ENCODE measurements at places on chromosomes 4 and X. TPM values are rescaled to one million over a fixed set of nuclear protein-coding genes. Genes with fewer than 3 reads are reported as not detected.

DNA sequence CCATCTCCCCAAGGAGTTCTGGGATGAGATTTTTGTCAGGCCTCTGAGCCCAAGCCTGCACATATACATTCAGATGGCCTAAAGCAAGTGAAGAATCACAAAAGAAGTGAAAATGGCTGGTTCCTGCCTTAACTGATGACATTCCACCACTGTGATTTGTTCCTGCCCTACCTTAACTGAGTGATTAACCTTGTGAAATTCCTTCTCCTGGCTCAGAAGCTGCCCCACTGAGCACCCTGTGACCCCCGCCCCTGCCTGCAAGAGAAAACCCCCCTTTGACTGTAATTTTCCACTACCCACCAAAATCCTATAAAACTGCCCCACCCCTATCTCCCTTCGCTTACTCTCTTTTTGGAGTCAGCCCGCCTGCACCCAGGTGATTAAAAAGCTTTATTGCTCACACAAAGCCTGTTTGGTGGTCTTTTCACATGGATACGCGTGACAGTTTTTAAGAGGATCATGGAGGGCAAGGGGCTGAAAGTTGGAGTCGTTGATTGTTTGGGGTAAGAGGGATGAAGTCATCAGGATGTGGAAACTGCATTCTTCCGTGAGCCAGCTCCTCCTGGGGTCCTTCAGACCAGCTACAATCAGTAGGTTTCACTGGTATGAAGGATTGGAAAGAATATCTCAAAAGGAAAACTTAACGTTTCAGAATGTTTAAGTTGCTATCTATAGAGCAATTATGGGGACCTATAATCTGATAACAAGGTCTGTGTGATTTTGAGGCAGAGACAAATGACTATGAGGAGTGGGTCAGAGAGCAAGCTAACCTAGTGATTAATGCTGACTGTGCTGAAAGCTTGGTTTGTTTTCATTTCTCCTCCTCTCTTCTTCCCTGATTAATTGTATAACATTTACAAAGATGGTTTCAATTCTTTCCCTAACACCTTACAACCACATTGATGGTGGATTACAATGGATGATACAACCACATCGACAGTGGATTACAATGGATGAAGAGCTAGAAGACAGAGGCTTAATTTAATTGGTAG lies 28.6 kb upstream of the MAGEA11 start:
- DNase-seq, result no peak

- DNase-seq, result no peak
Observed at GRCh38 chr4:6622744-6623143, 17.7 kb upstream of the MRFAP1 start.

DNA sequence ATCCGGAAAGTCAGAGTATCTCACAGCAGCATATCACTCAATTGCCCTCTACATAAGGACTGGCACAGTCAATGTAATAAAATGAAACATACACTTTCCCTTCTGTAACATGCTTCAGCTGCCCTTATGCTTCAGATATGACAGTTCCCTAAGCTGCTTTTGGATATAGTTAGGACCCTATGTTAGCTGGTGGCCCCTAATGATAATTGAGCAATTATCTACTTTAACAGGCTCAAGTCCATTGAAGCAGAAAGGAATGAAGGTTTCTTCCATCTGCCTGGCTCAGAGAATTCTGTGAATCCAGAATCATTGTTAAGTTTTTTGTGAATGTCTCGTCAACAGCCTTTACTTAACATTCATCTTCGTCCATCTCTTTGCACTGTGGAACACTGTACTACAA lies 951.2 kb upstream of the DIAPH2 start:
- DNase-seq, result no peak

GRCh38 chr4:129808242-129808641 lies 712.3 kb downstream of the C4orf33 start:
- DNase-seq, result no peak

The ZAR1 gene
- not detected for total RNA-seq

The MAGEA8 gene
- total RNA-seq, result not detected

The NCAPG gene
- 0.25 TPM for total RNA-seq

The RRAGB gene
- total RNA-seq, result 9.2 TPM

The XG gene
- 0.52 TPM for total RNA-seq

Data from heart left ventricle (tissue), 16 donors.